Lower leg skin (tissue), 4 donors: ENCODE measurements at places on chromosomes 7 and 10. TPM values are rescaled to one million over a fixed set of nuclear protein-coding genes. Genes with fewer than 3 reads are reported as not detected.

DNA sequence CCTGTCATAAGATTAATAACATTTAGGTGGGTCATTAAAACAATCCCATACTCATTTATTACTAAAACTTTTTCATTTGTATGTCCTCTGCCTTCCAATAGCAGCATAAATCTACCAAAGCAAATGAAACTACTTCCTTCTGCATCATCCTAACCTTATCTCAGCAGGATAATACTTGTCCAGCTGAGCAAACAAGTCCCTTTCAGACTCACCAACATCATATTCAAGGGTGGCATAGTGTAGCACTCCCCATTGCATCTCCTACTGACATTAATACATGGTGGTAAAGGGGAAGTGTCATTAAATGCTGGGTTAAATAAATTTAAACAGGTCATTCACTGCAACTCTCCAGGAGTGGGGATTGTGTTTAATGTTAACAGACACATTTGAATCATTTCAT lies 3.4 kb upstream of the MINDY3 start:
- no peak for DNase-seq

GRCh38 chr7:156764016-156764669 lies 123.6 kb downstream of the RNF32 start:
- DNase-seq, result no peak

Gene CAMK2B
- 2.6 TPM for total RNA-seq

GRCh38 chr7:43591558-43592180 lies 8.8 kb downstream of the STK17A start:
- no peak for DNase-seq

GRCh38 chr10:121959671-121960070 lies 15.3 kb downstream of the NSMCE4A start:
- no peak for DNase-seq

GRCh38 chr7:152922318-152923081 lies 162.9 kb downstream of the ACTR3B start:
- no peak for DNase-seq

Gene CPA2
- 0.16 TPM for total RNA-seq
